ENCODE measurements at places on chromosomes 3 and 15.

- no peak for DNase-seq
Observed at GRCh38 chr3:48711727-48712126, 5.3 kb downstream of the IP6K2 start.

DNA sequence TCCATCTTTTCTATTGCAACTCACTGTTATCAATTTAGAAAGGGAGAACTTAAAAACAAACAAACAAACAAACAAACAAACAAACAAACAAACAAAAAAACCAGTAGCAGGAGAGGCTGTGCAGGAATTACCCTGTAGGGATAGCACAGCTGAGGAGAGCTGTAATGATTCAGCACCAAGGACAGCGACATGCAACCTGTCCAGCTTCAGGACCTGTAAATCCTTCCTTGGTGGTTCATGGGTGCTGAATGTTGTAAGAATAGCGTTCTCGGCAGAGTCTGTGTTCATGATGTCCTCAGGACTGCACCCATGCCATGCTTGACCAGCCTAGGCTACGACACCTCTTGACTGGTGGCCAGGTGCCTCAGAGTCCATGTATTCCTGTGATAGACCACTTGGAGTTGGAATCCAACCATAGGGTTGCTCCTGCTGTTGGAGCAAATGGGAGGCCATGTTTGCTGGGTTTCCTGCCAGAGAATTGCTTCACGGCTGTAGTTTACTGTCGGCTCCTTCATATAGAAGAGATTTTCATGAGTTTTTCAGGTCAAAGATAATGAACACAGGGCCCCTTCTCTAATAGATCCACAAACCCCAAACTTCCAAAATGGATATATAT lies 65.9 kb downstream of the CACNA2D3 start:
- no peak for DNase-seq

- no peak for DNase-seq
Observed at GRCh38 chr3:158103887-158104327, 2.3 kb downstream of the SHOX2 start.

DNA sequence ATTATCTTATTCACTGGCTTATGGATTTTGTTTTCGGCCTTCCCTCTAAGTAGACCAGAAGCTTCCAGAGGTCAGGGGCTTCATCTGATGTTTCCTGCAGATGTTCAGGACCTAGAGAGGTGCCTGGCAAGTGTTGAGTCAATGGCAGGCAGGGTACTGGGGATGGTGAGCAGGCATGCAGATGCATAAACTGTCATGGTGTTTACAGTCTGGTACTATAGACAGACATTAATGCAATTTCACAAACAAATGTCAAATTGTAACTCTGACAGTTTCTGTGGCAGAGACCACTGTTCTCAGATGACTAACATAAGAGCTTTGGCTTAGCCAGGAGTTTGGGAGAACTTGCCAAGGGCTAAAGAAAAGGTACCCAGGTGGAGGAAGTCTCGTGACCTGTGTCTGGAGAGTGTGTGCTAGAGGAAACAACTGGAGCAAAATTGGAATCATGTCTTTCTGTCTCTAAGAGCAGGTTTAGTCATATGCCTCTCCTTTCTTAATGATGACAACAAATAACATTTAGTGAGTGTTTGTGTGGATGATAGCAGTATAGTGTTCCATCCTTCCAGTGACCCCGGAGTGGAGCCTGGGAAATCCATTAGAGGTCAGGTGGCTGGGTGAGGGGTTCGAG lies 53.7 kb upstream of the TRAK1 start:
- no peak for DNase-seq

- DNase-seq: no peak
Observed at GRCh38 chr3:128091586-128091985, 32.0 kb downstream of the RUVBL1 start.

DNA sequence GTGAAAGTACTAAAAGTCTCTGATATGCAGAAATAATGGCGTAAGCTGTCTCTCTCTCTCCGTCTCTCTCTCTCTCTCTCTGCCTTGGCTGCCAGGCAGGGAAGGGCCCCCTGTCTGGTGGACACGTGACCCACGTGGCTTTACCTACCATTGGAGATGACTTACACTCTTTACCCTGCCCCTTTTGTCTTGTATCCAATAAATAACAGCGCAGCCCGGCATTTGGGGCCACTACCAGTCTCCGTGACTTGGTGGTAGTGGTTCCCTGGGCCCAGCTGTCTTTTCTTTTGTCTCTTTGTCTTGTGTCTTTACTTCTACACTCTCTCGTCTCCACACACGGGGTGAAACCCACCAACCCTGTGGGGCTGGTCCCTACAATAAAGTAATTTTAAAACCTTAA lies 12.2 kb upstream of the TMEM40 start:
- no peak for DNase-seq

DNA sequence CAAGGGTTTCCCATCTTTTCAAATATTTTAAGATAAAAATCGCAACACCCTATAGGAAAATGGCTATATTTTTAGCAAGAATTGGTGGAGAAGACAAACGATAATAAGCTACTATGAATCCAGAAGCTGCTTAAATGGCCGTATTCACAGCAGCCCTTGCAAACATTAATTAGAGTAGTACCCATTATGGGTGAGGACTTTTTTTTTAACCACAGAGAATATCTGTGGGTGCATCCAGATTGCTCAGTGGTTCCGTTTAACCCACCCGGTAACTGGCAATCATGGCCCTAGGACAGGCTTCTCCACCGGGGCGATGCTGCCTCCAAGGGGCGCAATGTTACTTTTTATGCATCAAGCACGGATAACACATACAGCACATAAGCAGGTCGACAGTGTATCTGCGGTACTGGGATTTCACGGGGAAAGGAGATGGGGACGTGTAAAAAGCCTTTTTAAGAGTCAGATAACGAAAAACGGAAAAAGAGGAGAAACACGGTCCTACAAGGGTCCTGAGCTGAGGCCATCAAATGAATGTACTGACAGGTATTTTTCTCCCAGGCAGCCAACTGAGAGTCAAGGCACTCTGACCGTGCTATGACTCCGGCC lies 968 bp upstream of the TMEM266 start:
- DNase-seq: no peak

- no peak for DNase-seq
Observed at GRCh38 chr15:69704229-69704628, 251.6 kb downstream of the RPLP1 start.

DNA sequence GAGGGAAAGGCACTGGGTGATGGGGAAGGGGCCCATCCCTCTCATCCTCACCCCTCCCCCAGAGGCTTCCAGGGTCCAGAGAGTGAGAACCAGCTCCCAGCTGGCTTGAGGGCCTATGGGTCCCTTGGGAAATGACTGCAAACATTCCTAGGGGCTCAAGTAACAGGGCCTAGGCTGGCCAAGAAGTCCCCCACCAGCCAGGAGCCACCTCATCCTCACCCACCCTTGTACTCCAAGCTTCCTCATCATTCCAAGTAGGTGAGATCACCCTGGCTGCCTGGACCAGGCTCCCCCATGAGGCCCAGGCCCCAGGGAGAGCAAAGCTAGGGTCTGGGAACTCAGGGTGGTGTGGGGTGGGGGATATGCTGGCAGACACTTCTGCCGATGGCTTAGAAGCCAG lies 14.8 kb downstream of the LOXL1 start:
- no peak for DNase-seq

- no peak for DNase-seq
Observed at GRCh38 chr3:14543446-14543845, 3.3 kb upstream of the GRIP2 start.

DNA sequence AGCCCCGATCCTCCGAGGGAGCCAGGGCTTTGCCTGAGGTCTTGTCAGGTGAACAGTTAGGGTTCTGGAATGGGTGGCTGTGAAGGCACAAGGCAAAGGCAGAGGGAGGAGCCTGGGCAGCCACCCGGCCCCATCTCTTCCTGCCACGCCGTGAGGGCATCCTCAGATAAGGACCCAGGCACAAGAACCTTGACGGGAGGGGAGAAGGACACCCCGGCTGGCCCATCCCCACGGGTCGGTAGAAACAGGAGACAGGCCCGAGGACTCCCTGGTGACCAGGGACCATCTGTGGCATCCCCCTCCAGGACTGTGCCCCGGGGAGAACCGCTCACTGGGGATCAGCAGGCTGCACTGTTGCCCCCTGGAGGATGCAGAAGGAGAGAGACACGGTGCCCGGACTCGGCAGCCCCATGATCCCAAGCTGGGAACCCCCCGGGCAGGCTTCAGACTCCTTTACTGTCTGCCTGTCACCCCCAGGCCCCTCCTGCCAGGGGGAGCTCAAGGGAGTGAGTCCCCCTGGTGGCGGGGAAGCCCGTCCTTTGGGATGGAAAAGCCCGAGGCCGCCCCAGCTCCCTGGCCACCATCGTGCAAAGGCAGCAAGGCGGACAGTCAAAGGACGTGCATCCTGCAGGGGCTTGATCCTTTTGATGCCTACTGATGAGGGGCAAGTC lies 12.3 kb upstream of the PCSK6 start:
- DNase-seq: peak; percentile 5

- no peak for DNase-seq
Observed at GRCh38 chr3:148901987-148902791, 37.1 kb downstream of the CPA3 start.

DNA sequence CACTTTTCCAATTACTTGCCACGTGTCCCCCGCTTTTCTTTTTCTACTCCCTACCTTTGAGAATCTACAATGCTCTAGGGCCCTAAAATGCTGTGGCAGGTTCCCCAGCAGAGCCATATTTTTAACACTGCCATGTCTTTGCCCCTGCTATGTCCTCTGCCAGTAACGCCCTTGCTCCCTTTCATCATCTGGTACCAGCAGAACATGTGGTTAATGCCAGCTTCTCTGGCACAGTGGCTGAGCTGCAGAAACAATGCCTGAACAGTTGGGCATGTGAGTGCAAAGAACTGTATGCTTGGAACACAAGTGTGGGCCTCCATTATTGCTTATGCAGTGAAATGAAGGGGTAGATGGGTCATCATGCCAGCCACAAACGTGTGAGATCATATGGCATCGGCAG lies 287.6 kb downstream of the NEK10 start:
- no peak for DNase-seq

DNA sequence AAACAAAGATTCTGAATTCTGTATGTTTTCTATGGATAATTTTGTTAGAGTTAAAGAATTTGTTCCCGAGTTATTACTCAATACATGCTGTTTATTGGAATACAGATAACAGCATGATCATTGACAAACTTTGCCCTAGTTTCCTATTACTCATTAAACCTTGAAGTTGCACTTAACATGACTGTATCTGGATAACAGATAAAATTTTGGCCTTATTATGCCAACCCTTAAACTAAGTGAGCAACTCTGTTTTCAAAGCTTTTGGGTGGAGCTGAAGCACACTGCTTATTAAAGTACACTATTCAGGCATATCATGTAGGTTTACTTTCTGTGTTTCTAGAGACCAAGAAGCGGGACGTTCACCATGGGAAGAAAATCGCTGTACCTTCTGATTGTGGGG lies at the start of gene AADAC:
Gene AADAC (plus strand): TSS at position 318 of the 400 bp plus-strand sequence. CDS start 47 bp downstream, at position 365.
- no peak for DNase-seq

- DNase-seq: no peak
Observed at GRCh38 chr15:94028809-94029208, 202.6 kb upstream of the MCTP2 start.

GRCh38 chr3:66398228-66399025 lies 102.4 kb downstream of the LRIG1 start:
- DNase-seq: no peak

DNA sequence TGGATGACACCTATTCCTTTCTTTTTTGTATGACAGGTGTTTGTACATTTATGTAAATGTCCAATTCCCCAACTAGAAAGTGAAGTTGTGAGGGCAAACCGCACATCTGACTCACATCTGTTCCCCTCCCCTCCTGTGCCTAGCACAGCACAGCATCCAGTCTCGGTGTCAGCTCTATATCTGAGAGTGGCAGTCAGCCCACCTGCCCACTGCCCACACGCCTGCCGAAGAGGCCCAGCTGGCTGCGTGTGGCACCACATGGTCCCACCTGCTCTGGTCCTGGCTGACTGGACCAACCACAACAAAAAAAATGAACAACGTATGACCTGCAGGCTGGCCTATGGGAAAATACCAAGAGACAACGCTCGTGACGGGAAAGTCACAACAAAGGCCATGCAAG lies 62.8 kb downstream of the XXYLT1 start:
- DNase-seq: no peak

GRCh38 chr3:55876560-55876959 lies 389.5 kb upstream of the WNT5A start:
- no peak for DNase-seq

DNA sequence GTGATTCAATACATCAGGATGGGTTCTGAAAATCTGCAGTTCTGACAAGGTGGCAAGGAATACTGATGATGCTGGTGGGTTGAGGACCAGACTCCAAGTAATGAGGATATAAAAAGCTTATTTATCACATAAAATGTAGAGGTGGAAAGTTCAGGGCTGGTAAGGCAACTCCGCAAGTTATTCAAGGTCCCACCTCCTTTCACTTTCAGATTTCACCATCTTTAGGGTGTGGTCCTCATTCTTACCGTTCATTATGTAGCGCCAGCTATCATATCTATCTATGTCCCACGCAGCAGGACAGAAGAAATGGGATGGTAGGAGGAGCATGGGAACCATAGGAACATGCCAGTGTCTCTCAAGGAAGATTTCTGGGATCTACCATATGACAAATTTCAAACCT lies 80.3 kb downstream of the IL1RAP start:
- no peak for DNase-seq

- DNase-seq: no peak
Observed at GRCh38 chr3:193932576-193932975, 203.4 kb upstream of the HES1 start.

DNA sequence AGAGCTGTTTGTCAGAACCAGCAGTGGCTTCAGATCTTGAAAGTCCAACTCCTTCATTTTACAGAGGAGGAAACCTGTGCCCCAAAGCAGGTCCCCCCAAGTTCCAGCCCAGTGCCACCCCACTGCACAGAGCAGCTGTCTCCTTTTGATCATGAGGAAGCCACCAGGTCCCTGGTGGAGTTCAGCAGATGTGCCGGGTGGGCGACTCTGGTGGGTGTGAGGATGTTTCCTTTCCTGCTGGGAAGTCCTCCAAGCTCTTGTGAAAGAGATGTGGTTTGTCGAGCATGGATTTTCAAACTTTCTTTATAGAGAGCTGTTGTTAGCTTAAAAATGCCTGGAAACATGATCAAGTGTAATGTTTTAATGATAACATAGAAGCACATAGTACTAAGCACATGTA lies 52.0 kb downstream of the SMAD3 start:
- DNase-seq: no peak

DNA sequence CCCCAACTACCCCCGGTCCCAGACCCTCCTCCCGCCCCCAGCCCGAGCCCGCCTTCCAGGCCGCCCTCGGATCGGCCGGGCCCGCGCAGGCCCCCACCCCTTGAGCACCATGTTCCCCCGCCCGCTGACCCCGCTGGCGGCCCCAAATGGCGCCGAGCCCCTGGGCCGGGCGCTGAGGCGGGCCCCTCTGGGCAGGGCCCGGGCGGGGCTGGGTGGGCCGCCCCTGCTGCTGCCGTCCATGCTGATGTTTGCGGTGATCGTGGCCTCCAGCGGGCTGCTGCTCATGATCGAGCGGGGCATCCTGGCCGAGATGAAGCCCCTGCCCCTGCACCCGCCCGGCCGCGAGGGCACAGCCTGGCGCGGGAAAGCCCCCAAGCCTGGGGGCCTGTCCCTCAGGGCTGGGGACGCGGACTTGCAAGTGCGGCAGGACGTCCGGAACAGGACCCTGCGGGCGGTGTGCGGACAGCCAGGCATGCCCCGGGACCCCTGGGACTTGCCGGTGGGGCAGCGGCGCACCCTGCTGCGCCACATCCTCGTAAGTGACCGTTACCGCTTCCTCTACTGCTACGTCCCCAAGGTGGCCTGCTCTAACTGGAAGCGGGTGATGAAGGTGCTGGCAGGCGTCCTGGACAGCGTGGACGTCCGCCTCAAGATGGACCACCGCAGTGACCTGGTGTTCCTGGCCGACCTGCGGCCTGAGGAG lies 472 bp downstream of the CHST14 start:
- DNase-seq: no peak

- no peak for DNase-seq
Observed at GRCh38 chr3:10090179-10090578, 17.9 kb downstream of the FANCD2OS start.
